ENCODE measurements at places on chromosomes 5 and 9.

DNA sequence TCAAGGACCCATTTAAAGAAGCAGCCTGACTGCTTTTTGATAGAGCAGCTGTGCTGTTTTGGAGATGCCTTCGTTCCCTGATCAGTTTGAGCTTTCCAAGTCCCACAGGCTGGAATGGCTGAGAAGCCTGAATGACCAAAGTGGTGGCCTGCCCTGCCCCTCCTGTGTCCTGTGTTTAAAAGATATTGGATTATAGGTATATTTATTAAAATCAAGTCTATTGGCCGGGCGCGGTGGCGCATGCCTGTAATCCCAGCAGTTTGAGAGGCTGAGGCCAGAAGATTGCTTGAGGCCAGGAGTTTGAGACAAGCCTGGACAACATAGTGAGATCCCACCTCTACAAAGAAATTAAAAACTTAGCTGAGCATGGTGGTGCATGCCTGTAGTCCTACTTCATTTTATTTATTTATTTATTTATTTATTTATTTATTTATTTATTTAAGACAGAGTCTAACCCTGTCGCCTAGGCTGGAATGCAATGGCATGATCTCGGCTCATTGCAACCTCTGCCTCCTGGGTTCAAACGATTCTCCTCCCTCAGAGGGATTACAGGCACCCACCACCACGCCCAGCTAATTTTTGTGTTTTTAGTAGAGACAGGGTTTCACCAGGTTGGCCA lies 87.7 kb downstream of the CACNA1B start:
- DNase-seq = no peak

DNA sequence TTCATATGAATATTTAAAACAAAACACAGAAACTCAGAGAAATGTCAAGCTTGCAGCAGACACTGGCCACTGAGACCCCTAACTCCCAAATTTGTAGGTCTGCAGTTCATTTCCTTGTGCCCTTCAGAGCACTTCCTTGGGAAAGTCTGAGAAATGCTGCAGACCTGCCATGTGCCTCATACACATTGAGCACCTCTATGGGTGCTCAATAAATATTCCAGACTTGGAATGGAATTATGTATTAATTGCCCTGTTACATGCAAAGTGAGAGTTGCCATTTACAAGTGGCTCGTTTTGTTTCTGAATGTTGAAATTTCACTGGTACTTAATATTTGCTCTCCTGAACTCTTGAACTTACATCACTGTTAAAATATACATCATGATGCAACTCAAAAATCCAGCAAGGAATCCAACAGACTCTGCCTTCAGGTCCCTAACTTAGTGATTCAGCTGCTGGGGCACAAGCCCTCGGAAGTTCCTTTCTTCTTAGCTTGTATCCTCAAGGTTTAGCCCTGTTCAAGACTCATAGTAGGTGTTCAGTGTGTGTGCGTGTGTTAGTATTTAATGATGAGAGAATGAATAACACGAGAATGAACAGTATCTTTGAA lies 90.6 kb downstream of the PTCD2 start:
- no peak for DNase-seq

DNA sequence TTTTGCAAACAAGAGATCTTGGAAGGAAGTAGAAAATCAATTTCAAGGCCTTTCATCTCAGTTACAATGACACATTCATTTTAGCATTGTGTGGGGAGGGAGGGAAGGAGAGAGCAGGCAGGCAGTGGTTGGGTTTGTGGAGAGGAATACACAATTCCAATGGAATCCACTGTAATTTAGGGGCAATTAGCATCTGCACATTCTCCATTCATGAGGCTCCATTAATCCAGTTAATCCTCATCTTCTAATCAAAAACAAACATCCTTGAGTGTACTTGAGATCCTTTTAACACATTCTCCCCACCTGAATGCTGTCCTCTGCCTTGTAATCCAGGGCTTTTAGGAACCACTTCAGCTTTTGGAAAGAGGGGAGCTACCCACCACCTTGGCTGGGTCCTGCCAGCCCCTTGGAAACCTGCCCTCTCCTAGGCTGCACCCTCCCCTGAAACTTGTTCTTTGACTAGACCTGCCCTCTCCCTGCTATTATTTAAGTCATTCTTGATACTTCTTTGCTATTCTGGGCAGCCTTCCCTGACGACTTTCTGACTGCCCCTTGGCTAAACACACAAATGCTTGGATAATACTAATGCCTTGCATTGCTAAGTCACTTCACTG lies 271.2 kb downstream of the SLIT3 start:
- no peak for DNase-seq

- no peak for DNase-seq
Observed at GRCh38 chr9:121810489-121810888, 159.1 kb downstream of the DAB2IP start.

- no peak for DNase-seq
Observed at GRCh38 chr9:91004992-91005391, 203.4 kb downstream of the SYK start.

- no peak for DNase-seq
Observed at GRCh38 chr9:76893395-76893932, 12.4 kb downstream of the PRUNE2 start.

GRCh38 chr5:123549256-123549904 lies 37.4 kb downstream of the CSNK1G3 start:
- no peak for DNase-seq

DNA sequence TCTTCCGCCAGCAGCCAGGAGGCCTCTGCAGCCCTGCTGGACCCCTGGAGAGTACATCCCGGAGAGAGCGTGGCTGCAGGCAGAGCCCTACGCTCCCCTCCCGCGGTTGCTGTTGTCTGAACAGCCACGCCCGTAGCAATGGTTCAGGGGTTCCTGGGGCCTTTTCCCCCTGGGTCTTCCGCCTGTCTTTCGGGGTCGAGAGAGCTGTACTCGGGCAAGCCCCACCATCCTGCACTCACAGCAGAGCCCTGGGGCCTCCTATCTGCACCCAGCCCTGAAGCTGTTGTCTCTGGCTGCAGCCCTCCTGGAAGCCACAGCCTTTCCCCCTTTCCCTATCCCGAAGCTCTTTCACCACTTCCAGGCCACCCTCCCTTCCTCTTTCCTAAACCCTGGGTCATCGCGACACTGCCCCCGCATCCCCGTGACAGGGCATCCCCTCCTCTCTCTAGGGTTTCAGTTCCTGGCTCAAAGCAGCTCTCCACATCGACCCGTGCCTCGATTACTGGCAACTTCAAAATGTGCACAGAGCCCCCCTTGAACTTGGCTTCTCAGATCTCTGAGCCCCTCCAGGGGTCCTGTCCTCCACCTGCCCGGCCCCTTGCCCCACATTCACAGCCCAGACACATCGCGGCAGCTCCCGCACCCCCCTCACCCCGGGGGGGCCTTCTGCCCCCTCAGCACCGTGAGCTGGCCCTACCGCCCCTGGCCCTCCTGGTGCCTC lies 43.9 kb upstream of the CEP72 start:
- no peak for DNase-seq

GRCh38 chr5:157120102-157120501 lies 11.3 kb upstream of the HAVCR2 start:
- no peak for DNase-seq

DNA sequence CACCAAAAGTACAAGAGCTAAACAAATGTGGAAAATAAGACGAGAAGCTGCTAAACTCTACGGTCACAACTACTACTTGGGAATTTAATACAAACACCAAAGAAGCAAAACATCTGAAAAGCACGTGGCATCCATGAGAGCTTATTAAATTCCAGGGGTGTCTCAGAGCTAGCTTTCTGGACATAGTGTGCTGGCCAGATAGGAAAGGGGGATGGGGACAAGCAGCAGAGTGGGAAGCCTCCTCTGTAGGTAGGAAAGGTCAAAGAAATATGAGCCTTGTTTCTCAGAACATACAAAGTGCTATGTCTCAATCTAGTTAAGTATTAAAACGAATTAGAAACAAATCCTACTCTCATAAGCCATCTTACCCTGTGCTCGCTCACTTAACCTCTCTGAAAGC lies 51.3 kb upstream of the GOLPH3 start:
- no peak for DNase-seq

- no peak for DNase-seq
Observed at GRCh38 chr5:110815916-110816605, 77.3 kb downstream of the SLC25A46 start.

DNA sequence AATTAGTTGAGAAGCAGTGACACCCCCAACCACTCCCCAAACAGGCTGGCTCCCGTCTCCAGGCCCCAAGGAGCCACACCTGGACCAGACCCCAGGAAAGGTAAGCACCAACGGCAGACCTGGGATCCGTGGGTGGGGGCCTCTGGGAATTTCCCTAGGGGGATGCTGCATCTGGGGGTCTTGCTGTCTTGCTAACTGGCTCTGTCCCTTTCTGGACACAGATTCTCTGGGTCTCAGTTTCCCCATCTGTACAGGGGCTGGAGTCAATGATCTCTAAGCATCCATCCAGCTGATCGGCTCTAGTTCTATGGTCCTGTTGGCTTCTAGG lies 27.9 kb upstream of the IL17B start:
- no peak for DNase-seq

DNA sequence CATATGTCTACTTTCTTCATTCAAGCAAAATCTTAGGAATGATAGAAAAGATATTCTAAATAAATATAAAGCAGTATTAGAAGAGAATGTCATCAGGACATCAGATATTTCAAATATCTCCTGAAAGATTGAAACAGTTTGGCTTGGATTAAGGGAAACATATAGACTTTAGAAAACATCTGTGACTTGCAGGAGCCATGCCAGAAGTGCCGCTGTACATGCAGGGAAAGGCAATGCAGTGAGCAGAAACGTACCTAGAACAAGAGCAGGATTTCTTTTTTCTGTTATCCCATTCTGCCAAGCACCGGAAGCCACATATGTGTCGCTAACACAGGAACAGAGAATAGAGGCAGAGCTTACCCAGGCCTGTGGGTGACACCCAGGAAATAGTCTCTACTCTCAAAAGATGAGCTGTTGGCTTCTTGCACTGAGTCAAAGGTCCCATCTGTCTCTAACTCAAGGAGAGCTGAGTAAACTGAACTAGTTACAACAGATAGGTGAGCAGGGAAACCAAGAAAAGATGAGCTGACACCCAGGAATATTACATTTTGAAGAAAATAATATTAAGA lies 5.8 kb downstream of the ADAMTS19 start:
- no peak for DNase-seq

GRCh38 chr5:11595045-11595444 lies 309.2 kb downstream of the CTNND2 start:
- DNase-seq = no peak

DNA sequence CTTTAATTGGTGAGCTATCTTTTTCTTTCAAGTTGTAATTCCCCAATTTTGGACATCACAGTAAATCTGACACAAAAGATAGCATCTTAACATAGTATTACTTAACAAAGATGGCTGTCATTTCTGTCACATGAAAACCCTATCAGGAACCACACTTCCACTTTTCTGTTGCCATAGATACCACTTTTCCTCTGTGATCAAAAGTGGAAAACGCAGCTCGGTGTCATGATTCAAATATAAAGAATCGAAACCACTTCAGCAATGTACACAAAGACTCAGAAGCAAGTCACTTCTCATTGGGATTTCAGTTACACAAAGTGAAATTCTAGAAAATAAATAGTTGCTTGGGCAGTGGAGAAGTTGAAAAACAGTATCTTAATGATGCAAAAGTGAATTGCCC lies 524.9 kb upstream of the ITGA1 start:
- no peak for DNase-seq

GRCh38 chr5:133113331-133114061 lies 61.7 kb downstream of the HSPA4 start:
- no peak for DNase-seq

DNA sequence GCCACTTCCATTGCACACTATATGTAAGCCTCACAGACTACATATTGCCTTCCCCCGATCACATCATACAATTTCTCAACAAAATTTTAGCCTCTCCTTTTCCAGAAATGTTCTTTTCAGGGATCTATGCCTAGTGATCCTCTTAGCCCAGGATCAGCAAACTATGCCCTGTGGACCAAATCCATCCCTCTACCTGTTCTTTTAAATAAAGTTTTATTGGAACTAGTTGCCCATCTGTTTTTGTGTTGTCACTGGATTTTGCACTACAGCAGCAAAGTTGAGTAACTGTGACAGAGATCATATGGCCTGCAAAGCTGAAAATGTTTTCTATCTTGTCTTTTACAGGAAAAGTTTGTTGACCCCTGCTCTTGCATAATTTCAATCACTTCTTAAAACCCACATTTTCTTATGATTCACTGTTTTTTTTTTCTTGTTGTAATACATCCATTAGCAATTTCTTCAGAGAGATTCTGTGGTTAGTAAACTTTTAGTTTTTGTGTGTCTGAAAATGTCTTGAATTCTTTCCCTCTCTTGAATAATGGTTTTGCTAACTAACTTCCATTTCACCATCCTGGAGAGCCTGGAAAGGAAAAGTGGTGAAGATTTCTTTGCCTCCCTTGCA lies 7.1 kb downstream of the TXNDC8 start:
- DNase-seq = no peak

DNA sequence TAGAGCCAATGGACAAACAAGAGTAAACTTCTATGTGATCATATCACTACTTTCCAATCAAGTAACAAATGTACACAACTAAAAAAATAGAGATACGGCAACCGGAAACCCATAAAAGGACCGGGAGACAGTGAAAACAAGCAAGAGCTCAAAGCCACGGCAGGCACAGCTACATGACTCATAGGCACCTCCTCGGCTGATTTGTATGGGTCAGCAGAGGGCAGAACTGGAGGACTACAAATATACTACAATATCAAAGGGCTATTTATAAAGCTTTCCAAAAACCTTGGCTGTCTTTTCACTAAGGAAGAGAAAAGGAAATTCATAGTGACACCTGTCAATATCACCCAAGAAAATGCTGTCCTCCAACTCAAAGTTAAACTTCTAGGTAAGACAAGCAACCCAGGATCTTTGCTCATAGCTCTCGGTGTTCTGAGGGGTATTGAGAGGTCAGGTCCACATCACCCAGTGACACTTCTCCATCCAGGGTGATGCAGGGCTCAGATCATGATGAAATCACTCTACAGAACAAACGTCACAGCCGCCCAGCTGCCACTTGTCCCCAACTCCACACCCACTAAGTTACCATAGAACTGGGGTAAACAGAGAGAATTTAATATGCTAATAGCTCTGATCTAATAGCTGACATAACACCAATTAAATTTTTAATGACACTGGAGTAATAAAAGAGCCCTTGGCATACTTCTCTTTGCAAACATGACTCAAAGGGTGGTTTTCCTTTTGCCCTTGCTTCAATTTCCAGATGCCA lies 41.3 kb downstream of the PFDN1 start:
- no peak for DNase-seq

GRCh38 chr5:31889001-31889561 lies 250.2 kb downstream of the PDZD2 start:
- DNase-seq = no peak

DNA sequence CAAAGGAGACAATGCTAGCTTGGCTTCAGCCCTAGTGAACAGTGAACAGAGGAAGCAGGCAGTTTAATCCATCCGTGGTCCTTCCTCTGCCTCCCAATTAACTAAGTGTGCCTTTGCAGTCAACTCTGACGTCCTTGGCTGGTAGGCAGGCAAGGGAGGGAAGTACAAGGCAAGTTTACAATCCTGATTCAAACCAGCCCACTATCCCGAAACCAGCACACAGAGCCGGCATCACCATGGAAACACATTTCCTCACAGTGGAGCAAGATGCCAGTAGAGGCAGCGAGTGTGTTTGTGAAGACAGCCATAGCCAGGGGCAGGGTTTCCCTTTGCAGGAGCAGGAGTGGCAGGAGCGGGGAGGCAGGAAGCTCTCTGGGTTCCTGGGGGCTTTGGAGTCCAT lies 73.9 kb downstream of the GOLPH3 start:
- DNase-seq = no peak

- DNase-seq = no peak
Observed at GRCh38 chr9:69865986-69866385, 45.4 kb downstream of the CFAP95 start.

GRCh38 chr9:107068581-107068980 lies 205.6 kb downstream of the ZNF462 start:
- no peak for DNase-seq

GRCh38 chr5:180670586-180671359 lies 21.4 kb upstream of the FLT4 start:
- peak; percentile 41 for DNase-seq
